ENCODE measurements at places on chromosomes 7 and 10.
A peak's percentile ranks its signal among the peaks of the same experiment; 100 is the strongest.

GRCh38 chr10:31977440-31978155, 49.0 kb upstream of the ARHGAP12 start:
- peak; percentile 87 for DNase-seq

DNA sequence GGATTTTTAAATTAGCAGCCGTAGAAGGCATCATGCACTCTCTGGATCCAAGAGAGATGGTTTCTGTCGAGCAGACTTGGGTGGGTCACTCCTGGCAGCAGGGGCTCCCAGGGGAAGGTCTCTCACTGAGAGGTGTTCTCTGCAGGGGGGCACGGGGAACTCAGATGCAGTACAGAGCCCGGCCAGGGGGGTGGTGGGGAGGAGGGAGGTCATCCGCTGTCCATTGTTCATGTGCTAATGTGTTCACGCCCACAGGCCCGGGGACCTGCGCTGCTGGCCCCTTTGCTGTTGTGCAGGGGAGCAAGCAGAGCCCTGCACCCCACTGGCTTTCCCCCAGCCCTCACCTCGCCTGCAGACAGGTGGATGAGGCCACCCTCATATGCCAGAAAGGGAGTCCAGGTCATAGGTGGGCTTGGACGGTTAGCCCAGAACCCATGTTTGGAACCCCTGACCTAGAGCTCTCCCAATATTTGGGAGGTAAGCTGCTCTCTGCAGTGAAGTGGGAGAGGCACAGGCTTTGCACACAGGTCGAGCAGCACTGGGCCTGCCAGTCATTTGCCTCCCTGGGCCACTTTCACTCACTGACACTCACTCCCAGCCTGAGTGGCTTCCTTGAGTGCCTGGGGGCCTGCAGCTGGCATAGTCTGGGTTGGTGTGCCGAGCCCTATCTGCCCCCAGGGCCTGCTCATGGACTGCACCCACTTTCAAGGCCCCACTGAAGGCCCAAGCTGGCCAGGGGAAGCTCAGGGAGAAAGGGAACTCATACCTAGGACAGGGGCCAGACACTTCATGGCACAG, 12.6 kb upstream of the TBRG4 start:
- DNase-seq = no peak

DNA sequence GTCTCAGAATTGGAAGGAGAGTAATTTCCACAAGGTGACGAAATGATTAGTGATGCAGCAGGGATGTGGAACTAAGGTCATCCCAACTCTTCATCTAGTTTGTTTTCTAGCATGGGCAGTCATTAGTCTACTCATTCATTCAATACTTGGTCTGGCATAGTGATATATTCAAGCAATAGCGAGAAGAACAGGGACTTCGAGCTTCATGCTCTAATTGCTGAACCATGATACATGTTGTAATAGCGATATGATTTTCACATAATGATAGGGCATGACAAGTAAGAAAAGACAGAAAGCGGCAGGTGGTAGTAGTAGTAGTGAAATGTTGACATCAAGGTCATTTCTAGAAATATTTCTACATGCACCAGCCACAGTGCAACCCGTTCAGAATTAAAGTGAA, 652.1 kb downstream of the PHTF2 start:
- DNase-seq = no peak

GRCh38 chr7:157547611-157548010, 210.8 kb downstream of the DNAJB6 start:
- no peak for DNase-seq

DNA sequence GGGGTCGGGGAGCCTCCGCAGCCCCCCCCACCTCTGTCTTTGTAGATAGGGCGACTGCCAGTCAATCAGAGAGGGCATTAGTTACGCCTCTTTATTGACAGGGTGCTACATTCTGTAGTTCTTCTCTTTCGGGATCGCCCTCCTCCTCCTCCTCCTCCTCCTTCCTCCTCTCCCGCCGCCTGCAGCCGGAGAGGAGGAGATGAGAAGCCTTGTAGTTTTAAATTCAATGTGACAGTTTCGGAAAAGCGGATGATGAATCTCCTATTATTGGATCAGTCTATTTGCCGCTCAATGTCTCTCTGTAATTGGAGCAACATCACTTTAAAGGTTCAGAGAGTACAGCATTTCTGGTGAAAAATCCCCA, 587 bp upstream of the UNCX start:
- no peak for DNase-seq

- DNase-seq = peak; percentile 2
Observed at GRCh38 chr7:124635416-124635815, 130.2 kb downstream of the GPR37 start.

DNA sequence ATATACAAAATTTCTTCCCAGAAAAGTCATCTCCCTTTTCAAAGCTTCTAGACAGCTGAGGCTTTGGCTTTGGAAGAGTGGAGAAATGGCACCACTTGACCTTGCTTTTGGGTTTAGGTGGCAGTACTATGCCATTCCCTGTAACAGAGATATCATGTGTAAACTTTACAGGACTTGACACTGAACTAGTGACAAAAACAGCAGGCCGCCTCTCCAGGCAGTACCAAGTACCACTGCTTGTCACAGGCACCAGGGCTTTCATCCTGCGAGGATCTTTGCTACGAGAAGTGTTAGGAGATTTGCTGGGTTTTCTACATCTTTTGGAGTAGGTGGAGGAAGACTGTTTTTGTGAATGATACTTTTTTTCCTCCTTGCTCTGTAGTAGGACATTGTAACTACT, 32.6 kb upstream of the ANLN start:
- no peak for DNase-seq

DNA sequence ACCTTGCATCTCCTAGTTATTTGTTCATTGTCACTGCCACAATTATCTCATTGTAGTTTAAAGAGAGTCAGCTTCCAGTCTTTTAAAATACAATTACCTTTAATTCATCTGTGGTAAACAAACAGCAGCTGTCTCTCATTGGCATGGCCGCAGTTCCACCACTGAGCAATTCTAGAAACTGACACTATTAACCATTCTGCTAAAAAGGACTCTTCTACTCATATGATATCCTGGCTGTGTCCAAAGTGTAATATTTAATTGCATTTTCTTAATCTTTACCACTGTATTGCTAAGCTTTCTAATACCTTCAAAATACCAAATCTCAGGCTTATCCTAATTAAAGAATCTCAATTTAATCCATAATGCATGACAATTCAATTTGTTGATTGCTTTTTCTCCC, 639.0 kb downstream of the AUTS2 start:
- DNase-seq = no peak

GRCh38 chr7:66204822-66205740, at the start of gene TPST1:
TPST1 (plus strand) TSS chr7:66205334; CDS start chr7:66240426, 35,092 bp downstream.
- DNase-seq = peak; percentile 61

- DNase-seq = no peak
Observed at GRCh38 chr10:33402220-33403073, 68.0 kb upstream of the NRP1 start.

- DNase-seq = no peak
Observed at GRCh38 chr7:107596881-107597581, 17.0 kb downstream of the BCAP29 start.

- DNase-seq = peak; percentile 96
Observed at GRCh38 chr7:20474249-20474648, 141.2 kb upstream of the ABCB5 start.

- no peak for DNase-seq
Observed at GRCh38 chr7:4069268-4070095, 612.6 kb upstream of the FOXK1 start.

- DNase-seq = peak; percentile 77
Observed at GRCh38 chr10:101920546-101920945, 76.9 kb upstream of the KCNIP2 start.

GRCh38 chr7:23211589-23211988, 29.7 kb downstream of the NUP42 start:
- no peak for DNase-seq

DNA sequence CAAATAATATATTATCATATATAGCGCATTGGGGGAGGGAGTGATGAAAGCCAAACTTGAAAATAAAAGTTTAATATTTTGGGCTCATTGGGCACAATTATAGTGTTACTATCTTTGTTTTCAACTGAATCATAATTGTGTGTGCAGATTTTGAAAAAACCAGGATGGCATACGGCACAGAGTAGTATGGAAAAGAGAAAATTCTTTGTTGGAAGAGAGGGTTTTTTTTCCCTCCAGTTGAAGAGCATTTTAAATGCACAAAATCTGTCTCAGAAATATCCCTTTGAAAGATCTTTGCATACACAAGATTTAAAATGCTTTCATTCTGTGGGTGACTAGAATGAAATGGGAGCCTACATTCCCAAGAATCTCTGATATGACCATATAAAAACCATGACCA, 269.6 kb downstream of the EXOC4 start:
- no peak for DNase-seq

GRCh38 chr7:104272767-104273384, 55.5 kb upstream of the LHFPL3 start:
- DNase-seq = peak; percentile 25

DNA sequence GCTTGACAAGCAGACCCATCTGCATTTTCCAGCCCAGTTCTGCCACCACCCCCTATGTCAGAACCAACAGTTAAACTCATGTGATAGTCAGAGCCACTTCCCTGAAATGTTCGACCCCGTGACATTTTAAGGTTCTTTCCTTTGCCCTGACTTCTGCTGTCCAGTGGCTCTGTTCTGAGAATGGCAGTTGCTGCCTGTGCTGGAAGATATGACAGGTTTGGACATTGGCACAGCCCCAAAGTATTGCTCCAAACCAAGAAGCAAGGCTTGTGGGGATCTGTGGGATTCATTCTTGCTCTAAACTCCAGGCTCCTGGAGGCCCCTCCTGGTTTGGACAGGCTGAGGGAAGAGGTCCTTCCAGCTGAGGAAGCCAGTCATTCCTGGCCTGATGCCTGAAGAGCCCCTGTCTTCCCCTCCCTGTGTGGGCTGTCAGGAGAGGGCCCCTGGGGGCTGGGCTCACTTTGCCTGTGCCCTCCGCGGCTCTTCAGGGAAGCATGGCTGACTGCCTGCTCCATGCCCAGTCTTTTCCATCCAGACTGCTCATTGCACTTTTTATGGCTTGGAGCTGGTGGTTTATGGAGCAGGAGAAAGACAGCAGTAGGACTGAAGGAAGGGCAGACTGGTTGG, 138.0 kb downstream of the CDH23 start:
- peak; percentile 49 for DNase-seq

DNA sequence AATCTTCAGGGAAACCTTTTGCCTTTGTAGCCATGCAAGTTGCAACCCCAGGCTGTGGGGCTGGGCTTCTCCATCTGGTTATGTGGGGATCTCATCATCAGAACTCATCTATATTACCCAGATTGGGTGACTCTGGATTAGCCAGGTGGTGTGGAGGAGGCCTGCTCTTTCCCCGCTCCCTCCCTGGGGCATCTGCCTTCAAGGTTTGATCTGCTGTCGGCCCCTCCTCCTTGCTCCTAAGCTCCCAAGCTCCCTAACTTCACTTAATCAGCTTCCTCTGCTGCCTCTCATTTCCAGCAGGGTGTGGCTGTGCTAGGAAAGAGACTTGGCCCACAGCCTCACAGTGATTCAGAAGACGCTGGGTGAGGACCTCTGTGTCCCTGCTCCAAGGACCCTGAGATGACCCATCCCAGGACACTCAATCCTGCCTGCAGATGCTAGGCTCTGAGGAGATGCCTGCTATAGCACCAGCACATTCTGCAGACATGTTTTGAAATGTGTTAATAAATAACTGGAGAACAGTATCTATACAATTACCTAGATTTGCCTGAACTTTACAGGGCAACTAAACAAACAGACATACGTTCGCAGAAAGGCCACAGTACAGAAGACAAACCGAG, 392.1 kb upstream of the PODXL start:
- no peak for DNase-seq

DNA sequence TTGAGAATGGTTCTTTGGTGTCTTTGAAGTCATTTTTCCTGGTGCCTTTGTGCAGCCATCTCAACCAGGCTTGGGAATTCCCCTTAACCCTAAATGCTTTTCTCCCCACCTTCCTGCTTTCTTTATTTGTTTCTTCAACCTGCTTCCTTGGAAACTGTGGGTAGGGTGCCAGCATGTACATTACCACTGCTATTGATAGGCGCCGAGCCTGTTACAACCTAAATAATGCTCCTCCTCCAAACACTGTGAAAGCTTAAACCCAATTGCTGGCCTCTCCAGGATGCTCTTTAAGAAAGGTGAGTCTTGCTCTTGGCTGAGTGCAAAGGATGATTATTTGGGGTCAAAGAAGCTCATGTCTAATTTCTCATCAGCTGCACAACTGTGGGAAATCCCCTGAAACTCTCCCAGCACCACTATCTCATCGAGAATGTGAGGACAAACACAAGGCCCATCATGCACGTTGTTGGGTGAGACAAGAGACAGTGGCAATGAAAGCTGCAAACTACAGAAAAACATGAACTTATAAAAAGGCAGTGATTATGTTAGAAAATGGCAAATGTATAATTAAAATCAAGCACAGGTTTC, 285.5 kb upstream of the IGFBP3 start:
- no peak for DNase-seq

DNA sequence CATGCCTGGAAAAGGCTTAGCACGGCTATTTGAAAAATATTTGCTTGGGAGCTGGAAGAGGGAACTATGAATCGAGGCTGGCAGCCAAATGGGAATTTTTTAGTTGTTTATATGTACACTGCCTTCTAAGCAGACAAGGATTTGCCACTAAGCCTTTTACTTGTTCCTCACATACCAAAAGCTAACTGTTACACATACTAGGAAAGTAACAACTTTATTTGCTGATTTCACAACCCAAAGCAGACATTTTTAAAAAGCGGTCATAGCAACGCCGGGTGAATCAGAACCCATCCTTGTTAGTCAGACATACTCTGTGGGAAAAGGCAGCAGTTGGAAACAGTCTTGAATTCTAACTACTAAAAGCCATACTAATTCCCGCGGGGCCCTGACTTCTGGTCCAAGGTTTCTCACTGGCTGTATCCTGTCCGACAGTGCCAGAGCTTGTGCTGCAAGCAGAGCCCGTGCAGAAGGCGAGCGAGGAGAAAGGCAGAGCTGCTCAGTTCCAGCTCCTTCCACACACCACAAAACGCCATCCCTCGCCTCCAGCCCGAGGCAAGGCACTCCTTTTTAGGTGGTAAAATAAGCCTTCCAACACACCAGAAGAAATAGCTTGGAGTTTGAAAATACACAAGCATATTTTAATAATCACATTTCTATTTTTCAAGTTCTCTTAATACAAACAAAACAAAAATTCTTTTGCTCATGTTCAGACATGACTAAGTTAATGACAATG, 89.2 kb downstream of the RNF216 start:
- peak; percentile 90 for DNase-seq

DNA sequence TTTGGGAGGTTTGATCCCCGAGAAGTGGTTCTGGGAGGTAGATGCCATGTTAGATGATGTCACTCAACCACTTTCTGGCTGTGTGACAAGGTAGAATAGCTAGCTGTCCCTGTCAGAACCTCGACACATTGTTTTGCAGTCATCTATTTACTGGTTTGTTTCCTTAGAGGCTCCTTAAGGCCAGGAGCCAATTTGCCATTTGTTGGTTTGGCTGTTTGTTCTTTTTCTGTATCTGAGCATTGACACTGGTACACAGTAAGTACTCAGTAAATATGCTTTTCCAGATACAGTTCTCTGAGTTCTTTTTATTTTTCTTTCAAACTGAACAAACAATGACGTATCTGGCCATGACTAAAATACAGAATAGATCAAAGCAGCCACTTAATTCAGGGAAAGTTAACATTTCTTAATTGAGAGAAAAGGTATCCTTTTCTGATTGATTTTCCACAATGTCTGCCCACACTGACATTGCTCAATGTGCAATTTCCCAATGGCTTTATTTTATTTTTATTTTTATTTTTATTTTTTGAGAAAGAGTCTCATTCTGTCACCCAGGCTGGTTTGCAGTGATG, 121.6 kb downstream of the SPAG6 start:
- no peak for DNase-seq

- DNase-seq = peak; percentile 12
Observed at GRCh38 chr10:11475831-11476434, 135.5 kb downstream of the USP6NL start.
